ENCODE measurements at places on chromosomes 12 and 14.

GRCh38 chr14:37695866-37696265, 100.4 kb downstream of the TTC6 start:
- ATAC-seq, result no peak

DNA sequence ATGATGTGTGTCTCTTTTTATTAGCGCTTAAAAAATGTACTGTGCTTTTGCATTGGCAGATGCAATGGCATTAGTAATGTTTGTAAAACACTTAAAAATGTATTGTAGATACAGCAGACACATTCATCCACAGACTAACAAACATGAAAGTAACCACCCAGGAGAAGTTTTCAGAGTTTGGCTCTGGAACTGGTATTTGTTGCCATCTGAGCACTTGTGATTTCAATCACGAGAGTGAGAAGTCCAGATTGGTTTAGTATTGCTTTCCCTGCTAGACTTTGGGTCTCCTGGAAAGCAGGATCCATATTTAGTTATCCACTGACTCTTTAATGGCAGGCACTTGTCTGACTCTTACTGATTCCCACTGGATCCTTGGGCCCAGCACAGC, 13.2 kb downstream of the RASSF8 start:
- no peak for ATAC-seq

- ATAC-seq, result no peak
These were observed 138.0 kb downstream of the ANO2 start for GRCh38 chr12:5807090-5807414.

DNA sequence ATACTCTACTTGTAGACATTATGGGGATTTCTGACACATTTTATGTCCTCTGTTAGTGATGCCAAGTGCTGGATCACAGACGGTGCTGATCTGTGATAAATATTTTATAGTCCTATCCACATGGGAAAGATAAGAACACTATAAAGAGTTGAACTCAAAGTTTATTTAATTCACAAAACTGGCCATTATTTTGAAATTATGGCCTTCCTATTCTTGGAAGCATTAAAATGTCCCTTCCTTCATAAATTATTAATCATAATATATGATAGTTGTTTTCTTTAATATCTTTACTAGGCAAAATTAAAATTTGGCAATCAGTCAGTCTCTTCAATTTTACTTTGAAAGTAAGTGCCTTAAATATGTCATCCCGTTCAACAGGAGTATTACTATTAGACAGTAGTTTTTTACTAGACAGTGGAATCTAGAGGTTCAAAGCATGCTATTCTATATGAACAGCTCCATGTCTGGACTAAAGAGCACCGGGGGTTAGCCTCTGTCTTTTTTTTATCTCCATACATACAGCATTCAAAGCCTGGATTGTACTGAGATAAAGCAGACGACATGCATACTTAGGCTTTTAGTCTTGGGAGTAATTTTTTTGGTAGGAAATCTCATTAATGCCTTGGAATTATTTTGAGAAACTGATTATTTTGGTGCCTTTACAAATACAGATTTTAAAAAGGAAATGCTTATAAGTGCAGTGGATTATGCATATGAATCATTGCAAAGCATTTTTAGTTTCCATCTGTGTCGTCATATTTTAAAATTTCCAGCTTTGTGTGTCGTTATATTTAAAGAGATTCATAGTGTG, 306.1 kb upstream of the RGS6 start:
- no peak for ATAC-seq

DNA sequence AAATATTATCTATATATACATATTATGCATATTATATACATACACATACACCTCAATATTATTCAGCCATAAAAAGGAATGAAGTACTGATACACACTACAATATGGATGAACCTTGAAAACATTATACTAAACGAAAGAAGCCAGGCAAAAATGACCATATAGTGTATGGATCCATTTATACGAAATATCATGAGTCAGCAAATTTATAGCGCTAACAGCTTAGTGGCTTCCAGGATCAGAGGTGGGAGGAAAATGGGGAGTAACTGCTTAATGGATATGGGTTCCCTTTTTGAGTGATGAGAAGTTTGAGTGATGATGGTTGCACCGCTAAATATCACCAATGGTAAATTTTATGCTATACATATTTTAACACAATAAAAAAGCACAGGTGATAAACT, 32.7 kb downstream of the PTGER2 start:
- ATAC-seq, result no peak

DNA sequence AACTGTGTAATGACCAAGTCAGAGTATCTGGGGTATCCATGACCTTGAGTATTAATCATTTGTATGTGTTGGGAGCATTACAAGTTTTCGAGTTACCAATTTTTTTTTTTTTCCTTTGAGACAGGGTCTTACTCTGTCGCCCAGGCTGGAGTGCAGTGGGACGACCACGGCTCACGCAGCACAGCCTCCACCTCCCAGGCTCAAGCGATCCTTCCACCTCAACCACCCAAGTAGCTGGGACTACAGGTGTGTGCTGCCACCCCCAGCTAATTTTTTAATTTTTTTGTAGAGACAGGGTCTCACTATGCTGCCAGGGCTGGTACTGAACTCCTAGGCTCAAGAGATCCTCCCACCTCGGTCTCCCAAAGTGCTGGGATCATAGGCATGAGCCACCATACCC, 19.7 kb downstream of the SSH1 start:
- ATAC-seq, result no peak

DNA sequence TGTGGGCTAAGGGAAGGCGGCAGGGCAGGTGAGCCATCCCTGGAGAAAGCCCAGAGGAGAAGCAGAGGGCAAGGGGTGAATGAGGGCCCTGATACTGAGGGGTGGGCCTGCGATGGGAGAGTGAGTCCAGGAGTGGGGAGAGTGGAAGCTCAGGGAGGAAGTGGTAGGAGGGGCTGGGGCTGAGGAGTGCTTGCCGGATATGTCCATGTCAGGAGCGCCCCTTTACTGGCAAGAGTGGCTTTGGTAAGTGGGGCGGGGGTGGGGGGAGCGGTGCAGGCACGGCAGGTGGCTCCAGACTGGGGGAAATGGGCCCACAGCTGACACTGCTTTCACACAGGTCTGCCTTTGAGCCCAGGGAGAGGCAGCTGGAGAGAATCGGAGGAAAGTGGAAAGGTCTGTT, 86.4 kb upstream of the GPR68 start:
- no peak for ATAC-seq

DNA sequence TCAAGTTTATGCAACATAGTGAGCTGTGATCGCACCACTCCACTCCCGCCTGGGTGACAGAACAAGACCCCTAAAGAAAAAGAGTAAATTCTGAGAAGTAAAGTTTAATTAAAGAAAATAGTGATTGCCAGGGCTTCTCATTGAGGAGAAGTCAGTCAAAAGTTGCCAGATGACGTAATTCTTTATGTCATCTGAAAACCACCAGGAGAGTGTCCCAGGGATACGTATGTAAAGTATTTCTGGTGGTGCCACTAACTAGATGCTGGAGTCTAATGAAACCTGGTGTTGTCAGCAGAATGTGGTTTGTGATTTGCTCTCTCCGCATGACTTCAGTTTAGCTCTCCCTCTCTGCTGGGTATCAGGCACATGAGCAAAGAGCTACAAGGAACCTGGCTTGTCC, 392.5 kb downstream of the DPF3 start:
- ATAC-seq, result no peak
